ENCODE measurements at places on chromosomes 12 and 14.

- no peak for DNase-seq
Observed at GRCh38 chr12:32457251-32458025, 58.1 kb downstream of the FGD4 start.

- DNase-seq: no peak
Observed at GRCh38 chr12:89556976-89557375, 31.1 kb upstream of the POC1B start.

GRCh38 chr14:50040895-50041465 lies 75.4 kb downstream of the VCPKMT start:
- no peak for DNase-seq

- no peak for DNase-seq
Observed at GRCh38 chr12:119819322-119819721, 57.8 kb downstream of the CIT start.

DNA sequence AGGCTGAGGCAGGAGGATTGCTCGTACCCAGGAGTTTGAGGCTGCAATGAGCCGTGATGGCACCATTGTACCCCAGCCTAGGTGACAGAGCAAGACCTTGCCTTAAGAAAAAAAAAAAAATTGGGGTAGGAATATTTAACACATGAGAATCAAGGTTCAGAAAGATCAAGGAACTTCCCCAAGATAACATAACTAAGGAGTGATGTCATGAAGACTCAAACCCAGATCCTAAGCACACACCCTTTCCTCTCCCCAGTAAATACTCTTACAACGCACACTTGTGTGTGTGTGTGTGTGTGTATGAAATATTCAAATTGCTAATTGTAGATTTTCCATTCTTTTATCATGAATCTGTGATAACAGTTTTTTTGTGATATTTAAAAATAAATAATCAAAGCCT lies 90.6 kb upstream of the NUDT4 start:
- DNase-seq: no peak

DNA sequence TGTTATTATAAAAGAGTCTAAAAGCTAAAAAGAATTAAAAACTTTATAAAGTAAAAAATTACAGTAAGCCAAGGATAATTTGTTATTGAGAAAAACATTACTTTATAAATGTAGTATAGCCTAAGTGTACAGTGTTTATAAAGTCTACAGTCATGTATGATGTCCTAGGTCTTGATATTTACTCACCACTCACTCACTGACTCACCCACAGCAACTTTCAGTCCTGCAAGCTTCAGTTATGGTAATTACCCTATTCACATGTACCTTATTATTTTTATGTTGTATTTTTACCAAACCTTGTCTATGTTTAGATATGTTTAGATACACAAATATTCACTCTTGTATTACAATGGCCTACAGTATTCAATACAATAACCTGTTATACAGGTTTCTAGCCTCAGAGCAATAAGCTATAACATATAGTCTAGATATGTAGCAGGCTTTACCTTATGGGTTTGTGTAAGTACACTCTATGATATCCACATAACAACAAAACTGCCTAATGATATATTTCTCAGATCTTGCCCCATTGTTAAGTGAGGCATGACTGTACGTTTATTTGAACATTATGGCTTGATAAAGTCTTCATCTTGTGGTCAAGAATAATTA lies 113.7 kb upstream of the KITLG start:
- DNase-seq: no peak

- no peak for DNase-seq
Observed at GRCh38 chr14:38001501-38001900, 206.2 kb upstream of the SSTR1 start.

- DNase-seq: no peak
Observed at GRCh38 chr12:91968777-91969171, 176.9 kb downstream of the BTG1 start.

DNA sequence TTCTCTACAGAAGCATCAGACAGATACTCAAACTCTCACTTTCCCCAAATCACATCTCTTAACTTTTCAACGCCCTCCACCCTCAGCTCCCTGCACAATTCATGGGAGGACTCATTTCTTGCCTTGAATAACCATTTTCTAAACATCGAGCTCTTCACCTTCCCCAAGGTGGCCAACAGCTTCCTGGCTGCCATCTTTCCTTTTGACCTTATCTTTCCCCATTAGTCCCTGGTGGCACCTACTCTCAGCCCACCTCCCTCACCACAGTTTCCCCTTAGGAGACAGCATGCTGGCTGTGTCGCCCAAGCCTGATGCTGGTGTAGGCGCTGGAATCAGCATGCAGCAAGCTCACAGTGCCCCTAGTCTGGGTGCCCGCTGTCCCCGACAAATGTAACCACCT lies 8.4 kb upstream of the OAS1 start:
- DNase-seq: peak; percentile 8

DNA sequence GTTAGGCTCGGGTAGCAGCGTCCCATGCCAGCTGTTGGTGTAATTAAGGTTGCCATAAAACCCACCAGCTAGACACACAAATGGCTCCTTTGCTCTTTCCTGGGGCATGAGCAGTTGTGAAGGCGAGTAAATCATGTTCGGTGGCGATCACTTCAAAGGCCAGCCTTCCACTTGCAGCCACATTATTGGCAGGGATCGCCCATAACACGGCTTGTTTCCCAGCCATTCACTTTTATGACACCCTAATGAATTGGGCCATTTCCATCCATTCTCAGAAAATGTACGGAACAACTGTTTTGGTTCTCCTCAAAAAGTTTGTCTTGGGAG lies 63.4 kb downstream of the BEGAIN start:
- DNase-seq: no peak

GRCh38 chr14:68686724-68687123 lies 106.1 kb downstream of the ZFP36L1 start:
- no peak for DNase-seq
